HFFc6 (cell line): ENCODE measurements at places on chromosomes 12 and 14.

DNA sequence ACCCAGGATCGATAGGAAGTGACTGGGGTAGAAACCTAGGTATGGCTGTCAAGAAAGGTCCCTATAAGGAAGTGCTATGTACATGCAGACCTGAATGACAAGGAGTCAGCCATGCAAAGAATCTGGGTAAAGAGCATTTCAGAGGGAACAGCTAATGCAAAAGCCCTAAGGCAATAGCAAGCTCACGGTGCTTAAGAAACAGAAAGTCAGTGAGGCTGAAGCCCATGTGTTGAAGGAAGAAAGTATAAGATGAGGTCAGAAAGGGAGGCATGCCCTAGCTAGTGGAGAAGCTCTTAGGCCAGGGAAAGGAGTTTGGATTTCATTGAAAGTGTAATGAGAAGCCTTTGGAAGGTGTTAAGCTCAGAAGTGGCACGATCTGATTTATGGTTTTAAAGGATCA lies 6.0 kb upstream of the ADCY6 start:
- peak; percentile 87 for DNase-seq

DNA sequence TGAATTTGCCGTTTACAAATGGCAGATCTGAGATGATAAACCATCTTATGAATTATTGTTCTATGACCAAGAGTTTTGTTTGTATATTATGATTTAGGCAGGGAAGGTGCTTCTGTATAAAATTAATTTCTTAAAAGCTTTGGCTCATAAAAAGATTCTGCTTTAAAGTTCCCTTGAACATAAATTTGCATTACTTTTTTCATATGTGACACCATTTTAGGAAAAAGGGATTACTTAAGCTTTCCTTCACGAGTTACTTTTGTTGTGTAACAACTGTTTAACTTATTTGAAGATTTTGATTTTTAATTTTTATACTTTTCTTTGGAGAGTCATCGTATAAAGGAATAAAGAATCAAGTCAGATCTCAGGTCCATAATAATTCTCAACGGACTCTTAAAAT lies 3.3 kb downstream of the ETNK1 start:
- no peak for DNase-seq

DNA sequence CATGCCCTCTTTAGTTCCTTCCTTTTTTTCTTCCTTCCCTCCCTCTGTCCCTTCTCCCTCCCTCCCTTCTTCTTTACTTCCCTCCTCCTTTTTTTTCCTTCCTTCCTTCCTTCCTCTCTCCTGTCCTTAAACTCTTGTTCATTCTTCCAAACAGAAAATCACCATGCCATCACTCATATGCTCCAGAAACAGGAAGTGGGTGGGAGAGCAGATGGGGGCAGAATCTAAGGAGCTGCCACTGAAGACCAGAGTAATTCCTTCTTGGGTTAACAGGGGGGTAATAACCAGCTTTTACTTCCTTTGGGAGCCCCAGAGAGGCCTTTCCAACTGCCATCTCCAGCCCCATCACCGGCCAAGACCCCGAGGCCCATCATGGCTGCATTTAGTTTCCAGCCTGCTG lies 51.2 kb downstream of the SVOP start:
- DNase-seq = no peak

DNA sequence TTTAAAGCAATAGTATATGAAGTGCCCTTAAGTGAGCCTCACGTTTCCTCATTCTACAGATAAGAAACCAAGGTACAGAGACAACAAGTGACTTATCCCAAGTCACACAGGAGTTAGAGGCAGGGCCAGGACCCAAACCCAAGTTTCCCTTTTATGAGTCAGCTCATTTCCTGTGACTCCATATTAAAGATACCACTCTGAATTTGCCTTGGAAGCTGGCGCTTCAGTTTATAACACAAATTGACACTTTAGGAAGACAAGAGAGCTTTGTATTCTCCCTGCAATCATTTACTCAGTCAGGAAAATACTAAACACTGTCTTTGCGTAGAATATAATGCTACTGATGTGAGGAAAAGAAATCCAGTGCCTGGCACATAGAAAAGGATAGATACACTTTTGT lies 43.2 kb downstream of the MYBPC1 start:
- no peak for DNase-seq

- DNase-seq = peak; percentile 96
Observed at GRCh38 chr12:76183459-76184186, 99.1 kb upstream of the NAP1L1 start.

DNA sequence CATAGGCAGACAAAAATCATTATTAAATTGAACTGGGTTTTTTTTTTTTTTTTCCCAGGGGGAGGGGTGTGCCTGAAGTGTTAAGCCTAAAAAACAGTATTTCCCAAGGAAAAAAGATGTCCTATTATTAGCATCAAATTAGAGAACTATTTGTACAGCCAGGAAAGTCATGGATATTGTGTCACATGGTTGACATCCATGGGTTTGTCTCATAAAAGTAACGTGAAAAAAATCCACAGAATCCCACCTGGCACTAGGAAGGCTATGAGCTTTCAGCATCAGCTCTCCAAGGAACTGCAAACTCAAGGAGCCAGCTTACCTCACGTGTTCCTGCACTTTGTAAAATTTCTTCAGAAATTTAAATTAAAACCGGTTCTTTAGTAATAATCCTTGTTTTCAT lies 69.1 kb upstream of the EGLN3 start:
- no peak for DNase-seq

- no peak for DNase-seq
Observed at GRCh38 chr14:100332797-100333196, 9.7 kb downstream of the SLC25A47 start.

DNA sequence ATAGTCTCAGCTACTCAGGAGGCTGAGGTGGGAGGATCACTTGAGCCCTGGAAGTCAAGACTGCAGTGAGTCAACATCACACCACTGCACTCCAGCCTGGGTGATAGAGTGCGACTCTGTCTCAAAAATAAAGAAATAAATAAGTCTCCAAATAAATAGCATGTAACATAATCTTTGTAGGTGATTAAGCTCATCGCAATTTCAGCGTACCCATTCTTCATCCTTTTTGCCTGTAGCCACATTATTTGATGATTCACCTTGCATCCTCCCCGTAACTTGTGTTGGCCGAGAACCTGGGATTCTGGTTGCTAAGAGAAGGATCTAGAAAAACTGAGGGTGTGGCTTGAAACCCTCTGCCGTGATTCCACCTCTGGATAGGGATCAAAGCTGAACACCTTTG lies 115.1 kb downstream of the GALC start:
- DNase-seq = peak; percentile 47

DNA sequence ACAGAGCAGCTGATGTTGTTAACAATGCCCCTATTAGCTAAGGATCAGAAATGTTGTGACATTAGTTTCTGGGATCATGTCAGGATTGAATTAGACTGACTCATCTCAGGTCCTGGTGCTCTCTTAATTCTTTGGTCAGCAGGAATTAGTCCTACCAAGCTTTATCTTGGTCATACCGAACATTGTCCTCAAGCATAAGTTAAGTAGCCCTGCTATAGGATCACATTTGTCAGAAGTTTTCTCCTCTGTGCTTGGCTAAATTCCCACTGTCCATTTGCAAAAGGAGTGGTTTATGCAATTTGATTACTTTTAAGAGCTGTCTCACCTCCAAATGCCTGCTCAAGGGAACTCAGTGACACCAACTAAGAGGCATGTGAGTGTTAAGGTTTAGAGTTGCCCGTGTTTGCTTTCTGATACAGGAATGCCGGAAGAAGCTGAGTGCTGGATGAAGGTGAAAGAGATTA lies 48.4 kb upstream of the IFNG-AS1 start:
- peak; percentile 67 for DNase-seq

DNA sequence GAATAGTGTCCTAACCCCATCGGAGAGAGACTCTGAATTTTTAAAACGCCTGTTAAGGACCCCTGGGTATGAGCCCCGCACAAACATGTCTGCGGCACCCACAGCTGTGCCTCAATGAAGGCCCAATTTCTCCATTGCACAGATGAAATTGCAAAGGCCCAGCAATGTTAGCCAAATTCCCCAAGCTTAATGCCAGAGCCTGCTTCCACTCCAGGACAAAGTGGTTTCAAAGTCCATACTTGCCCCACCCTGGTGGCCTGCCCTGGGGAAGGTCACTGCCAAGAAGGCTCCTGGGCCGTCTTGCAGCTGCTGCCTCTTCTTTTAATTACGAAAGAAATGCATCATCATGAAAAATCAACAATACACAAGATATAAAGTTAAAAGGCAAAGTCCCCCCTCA lies 1179.7 kb downstream of the VRK1 start:
- no peak for DNase-seq

DNA sequence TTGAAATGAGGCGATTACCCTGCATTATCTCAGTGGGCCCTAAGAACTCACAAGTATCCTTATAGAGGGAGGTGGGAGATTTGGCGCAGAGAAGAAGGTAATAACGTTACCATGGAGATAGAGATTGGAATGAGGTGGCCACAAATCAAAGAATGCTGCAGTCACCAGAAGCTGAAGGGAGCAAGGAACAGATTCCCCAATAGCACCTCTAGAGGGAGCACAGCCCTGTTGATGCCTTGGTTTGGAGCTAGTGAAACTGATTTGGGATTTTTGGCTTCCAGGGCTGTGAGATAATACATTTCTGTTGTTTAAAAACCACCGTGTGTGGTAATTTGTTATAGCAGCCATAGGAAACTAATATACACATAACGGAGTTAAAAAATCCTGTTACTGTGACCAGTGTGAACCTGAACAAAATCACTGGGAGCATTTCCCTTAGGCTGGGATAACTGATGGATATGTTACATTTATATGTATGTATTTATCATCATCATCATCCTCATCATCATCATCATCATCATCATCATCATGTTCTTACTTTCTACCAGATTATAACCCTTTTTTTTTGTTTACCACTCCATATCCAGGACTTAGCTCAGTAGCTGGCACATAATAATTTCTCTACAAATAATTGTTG lies 100.3 kb downstream of the LIN7A start:
- peak; percentile 71 for DNase-seq

GRCh38 chr14:64952598-64953309 lies 10.2 kb upstream of the GPX2 start:
- no peak for DNase-seq

- no peak for DNase-seq
Observed at GRCh38 chr12:76060111-76060510, 24.4 kb downstream of the NAP1L1 start.

DNA sequence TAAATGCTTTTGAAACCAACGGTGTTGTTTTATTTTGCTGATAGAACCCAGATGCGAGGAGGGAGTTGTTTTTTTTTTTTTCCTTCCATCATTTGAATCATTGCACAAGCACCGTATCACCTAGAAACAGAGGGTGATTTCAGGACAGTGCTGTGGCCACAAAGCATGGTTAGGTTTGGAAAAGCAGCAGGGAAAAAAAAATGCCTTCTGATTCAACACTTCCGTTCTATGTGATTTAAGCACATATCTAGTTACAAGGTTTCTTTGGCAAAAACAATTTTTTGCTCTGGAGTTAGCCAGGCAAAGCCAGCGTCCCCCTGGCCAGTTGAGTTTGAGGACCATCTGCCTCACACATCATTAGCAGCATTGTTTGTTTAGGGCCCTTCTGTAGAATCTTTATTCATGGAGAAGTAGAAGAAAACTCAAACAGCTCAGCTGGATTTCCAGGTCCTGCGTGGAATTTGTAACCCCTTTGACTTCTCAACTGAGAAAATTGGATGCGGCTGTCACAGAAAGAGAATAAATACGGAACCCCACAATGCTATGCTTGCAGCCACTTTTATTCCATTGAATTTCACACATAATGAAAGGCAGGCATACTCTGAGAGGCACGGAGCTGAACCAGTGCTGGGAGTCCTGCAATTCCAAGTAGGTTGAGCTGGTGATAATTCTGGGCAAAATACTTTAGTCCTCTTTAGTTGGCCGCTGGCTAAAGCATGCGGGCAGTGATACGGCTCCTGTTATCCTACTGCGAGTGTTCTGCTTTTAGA lies 17.0 kb upstream of the WNT5B start:
- DNase-seq = peak; percentile 86

DNA sequence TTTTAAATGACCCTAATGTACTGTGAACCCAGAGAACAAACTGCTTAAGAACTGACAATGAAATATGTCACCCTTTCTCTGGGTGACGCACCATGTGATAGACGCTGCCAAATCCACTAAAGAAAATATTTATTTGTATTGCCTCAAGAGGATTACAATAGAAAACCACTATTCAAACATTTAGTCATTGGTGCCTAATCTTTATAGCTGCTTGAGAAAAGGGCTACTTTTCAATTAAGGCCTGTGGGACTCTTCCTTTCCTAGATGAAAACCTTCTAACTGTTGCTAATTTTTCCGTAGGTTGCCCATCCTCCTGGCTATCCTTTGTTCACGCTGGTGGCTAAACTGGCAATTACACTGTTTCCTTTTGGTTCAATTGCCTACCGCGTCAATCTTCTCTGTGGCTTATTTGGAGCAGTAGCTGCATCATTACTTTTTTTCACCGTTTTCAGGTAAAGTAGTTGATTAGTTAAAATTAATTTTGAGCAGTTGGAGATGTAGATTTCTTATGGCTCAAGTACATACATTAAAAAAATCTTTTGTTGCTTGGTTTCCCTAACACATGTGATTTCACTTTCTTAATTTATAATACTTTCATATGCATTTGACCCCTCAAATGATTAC lies 6.0 kb downstream of the TMEM260 start:
- DNase-seq = no peak

GRCh38 chr12:87096082-87096585 lies 839.9 kb upstream of the MGAT4C start:
- no peak for DNase-seq

DNA sequence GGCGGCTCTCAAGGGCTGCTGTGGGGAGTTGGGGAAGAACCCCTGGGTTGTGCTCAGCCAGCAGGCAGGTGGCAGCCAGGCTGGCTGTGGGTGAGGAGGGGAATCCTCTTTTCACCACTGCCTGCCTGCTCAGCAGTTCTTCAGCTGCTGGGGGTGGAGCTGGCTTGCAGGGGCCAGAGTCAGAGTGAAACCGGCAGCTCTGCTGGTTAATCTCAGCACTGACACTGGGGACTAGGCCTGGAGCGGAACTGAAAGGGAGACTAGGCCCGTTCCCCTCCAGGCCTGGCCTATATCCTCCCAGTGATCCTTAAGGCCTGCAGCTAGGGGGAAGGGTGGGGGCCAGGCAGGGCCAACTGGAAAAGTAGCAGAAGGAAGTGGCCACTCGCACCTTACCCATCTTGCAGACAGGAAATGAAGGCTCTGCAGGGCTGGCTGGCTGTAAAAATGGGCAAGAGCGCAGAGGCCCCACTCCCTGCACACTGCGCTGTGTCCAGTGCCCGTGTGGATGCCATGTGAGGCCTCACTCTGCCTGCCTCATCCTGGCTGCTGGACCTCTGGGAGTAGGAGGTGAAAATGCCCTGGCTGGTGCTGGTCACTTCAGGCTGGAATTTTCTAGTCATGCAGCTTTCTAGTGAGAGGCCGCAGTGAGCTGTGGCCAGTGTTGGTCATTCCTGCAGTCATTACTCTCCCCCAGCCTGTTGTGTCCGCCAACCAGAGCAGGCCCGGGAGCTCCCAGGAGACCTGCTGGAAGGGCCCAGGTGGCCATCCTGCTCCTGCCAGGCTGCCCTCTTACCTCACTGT lies 39.4 kb downstream of the SH2B3 start:
- DNase-seq = no peak

DNA sequence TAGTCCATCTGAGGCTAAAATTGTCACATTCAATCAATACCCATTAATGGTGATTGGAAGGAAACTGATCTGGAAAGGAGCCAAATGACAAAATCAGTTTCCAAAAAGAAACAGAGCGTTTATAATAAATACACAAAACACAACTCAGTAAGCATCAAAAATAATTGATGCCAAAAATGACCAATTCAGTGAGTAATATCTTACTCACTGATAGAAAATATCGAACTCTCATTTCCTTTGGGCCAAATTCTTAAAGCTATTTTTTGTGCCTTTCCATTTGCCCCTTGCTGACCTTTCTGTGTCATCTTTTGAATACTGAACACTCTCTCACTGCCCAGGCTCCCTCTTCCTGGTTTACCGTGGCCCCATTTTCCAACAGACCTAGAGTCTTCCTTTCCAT lies 22.5 kb upstream of the ATP2B1 start:
- peak; percentile 21 for DNase-seq

- no peak for DNase-seq
Observed at GRCh38 chr14:78316786-78317185, 146.6 kb downstream of the NRXN3 start.
